Kidney epithelial cell (primary cell): ENCODE measurements at places on chromosomes 5 and 9.

GRCh38 chr5:88092958-88093605, 175.6 kb downstream of the TMEM161B start:
- no peak for DNase-seq

DNA sequence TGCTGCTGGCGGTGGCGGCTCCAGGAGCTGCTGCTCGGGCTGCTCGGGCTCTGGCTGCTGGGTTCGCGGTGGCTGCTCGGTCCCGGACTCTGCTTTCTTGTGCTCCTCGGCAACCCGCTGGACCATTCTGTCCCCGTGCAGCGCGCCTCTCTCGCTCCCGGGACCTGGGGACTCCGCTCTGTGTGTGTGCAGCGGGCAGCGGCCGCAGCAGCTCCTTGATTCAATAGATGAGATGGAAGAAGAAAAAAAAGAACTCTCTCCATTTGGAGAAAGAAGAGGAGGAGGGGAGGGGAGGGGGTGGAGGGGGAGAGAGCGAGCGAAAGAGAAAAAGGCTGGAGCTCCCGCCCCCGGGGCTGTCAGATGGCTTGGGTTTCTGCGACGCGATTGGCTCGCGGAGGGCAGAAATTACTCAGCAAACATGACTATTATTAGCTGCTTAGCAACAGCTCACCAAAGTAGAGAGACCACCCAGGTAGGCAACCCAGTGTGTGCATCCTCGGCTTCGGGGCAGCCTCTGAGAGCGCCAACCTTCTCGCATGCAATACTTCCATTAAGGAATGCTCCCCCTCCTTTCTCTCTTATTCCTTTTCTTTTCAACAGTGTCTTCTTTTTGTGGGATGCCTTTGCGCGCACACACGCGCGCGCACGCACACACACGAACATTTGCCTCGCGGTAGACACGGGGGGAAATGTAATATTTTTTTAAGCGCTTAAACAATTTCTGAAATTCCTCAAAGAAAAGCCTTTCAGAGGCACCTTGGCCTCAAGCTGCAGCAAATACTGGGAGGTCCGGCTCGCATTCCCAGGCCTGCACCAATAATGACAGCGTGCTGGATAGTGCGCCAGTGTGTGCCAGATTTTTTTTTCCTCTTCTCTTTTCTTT, 7.6 kb downstream of the PTCH1 start:
- DNase-seq = peak; percentile 77

DNA sequence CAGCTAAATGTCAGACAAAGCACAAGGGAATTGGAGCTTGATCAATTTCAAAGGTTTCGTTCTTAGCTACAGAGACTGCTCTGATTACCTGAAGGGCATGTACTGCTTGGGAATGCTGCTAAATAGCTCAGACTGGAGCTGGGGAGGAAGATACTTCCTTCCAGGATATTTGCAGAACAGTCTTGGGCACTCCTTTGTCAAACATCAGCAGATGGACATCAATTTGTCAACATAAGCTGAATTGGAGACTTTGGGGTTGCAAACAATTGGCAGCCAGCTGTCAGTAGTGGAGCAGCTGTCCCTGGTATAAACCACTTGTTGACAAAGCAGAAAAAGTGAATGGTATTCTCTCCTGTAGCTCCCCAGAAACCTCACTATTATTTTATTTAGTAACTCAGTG, 182.0 kb downstream of the CCDC192 start:
- DNase-seq = no peak

DNA sequence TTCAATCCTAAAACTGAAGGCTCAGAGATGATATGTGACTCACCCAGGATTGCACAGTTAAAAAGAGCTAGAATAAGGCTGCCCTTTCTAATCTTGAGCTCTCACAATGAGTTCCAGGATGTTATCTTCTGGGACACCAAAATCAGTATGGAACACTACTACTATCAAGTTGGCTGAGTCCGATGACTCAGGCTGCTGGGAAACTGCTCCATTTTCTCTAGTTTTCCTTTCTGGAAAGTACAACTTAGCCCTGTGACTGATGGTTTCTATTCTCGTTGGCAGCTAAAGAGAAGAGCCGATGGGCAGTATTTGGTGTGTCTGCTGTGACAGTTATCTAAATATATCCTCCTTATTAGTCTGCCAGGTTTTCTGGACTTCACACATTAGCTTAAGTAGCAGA, 37.9 kb upstream of the DPYSL3 start:
- no peak for DNase-seq

DNA sequence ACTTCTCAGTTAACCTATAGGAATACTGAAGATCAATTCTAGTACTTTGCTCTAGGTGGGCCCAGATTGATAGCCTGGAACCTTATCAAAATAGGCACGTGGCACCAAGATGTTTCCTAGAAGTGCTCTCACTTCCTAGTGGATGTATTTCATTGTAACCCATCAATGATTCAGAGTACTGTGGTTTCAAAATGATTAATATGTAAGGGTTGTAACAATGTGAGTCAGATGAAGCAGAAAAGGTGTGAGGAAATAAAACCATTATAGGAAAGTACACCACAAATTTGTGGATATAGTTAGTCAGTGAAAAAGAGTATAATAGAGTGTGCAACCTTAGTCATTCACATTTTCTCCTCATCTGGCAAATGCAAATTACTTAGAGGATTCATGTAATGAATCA, 177.3 kb upstream of the FST start:
- peak; percentile 51 for DNase-seq
